Cerebellar cortex (tissue), 1 donor: ENCODE measurements at places on chromosomes 2 and 18.
A peak's percentile ranks its signal among the peaks of the same experiment; 100 is the strongest.

DNA sequence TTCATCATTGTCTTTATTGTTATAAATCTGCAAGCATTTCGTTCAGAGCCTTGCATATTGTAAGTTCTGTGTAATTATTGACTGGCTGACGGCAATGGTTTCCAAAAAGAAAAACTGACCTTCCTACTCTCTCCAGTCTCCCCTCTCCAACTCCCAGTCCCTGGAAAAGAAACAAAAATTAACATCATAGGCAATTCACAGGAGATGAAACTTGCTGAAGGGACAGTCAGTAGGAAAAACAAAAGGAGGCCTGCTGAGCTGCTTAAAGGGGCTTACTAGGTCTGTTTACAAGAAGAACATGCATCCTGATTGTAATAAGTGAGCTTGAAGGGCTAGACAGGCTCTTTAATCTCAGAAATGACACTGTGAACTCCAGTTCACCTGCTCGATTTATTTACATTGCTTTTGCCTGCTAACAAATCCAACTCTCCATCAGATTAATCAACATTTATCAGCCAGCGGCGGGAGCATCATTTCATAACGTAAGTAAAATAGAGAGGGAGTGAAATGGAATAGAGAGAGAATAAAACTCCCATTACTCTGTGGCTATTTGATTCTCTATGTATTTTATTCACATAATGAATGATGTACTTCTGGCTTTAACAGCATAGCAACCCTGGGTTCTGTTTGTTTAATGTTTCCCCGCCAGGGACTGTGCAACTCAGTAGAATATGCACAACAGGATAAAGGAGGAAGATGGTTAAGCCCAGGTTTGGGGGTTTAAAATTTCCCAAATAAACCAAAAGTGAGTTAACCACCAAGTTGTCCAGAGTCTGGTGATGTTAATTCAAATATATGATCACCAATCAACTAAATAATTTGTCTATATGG is 256.7 kb upstream of the SETBP1 start:
- DNase-seq: no peak

DNA sequence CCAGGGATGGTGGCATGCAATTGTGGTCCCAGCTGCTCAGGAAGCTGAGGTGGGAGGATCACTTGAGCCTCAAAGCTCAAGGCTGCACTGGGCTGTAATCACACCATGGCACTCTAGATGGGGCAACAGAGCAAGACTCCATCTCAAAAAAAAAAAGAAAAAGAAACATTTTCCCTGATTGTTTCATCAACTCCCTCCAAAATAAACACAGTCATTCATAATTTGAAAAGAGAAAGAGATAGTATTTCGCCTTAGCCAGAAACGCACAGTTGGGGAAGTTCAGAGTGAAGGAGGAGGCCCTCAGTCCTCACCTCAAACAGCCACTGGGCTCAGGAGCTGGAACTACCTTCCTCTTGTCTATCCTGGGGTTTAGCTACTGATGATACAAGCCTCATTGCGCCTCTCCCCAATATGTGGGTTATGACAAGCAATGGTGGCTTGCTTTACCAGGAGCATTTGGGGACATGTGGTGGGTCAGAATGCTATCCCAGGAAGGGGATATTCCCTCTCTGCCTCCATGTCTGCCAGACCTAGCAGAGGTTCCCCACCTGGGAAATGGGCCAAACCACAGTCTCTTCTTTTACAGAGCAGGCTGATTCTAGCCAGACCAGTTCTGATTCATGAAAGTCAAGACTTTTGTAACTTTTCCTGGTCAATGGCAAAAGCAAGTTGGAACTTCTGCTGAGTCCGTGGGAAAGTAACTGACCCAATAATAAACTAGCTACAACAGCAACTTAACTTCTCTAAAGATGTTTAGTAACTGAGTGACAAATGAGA is 22.2 kb upstream of the TMEM87B start:
- DNase-seq: no peak

- no peak for DNase-seq
Measured at GRCh38 chr2:19674051-19675002, 227.5 kb downstream of the TTC32 start.

GRCh38 chr18:5771343-5771742 is 124.0 kb downstream of the TMEM200C start:
- DNase-seq: no peak

DNA sequence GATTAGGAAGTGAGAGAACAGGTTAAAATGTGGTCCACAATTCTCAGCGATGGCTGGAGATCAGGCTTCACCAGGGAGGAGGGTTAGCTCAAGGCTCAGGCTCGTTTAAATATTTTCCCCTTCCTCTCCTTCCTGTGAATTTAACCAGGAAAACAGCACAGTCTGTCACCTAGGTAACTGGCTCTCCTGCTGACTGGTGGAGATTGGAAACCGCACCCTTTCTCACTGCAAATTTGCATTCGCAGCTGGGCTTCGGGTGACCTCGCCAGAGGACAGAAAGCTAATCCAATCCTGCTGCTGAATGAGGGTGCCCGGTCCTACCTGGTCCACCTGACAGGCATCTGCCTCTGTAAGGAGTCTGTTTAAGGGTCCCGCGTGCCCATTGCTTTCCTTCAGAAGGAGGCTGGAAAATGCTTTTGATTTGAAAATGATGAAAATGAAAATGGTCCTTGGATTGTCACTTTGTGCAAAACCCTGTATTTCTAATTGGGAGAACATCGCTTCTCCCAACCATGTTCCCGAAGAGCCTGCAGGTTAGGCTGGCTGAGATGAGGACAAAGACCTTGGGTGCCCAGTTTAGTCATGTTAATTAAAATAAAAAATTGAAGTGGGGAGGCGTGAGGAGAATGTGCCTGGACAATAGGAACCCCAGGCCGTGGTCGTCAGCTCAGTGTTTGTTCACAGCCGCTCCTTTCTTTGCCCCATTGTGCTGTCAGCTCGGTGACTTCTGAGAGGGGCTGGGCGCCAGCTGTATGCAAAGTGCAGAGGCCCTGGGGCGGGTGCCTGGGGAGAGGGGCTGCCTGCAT is 43.4 kb upstream of the MTCL1 start:
- DNase-seq: peak; percentile 63

- DNase-seq: no peak
Measured at GRCh38 chr18:61471942-61472341, 138.7 kb downstream of the CDH20 start.

DNA sequence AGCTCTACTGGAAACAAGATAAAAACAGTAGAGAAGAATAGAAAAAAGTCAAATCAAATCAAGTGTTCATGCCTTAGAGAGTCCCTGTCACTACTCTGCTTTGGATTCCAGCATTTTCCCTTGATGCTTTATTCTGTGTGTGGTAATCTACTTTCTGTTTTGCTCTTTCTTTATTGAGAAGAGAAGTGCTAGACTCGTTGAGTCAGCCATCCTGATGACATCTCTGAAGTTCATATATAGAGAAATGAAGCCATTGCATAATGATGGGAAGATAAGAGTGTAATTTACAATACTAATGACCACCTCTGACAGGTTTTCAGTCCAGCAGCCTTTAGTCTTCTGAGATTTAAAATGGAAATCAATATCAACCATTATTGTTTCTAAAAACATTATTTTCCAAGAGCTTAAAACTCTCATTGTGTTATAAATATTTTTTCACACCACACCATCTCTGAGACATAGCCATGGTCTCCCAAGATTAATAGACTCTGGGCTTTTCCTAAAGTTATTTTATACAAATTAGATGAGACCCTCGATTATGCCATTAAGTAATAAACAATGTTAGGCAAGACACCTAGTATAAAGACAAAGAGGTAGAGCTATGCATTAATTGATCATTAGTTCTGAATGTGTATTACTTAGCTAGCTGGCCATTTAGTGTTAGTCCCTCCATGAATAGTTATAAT is 679.0 kb upstream of the ACVR2A start:
- DNase-seq: no peak

DNA sequence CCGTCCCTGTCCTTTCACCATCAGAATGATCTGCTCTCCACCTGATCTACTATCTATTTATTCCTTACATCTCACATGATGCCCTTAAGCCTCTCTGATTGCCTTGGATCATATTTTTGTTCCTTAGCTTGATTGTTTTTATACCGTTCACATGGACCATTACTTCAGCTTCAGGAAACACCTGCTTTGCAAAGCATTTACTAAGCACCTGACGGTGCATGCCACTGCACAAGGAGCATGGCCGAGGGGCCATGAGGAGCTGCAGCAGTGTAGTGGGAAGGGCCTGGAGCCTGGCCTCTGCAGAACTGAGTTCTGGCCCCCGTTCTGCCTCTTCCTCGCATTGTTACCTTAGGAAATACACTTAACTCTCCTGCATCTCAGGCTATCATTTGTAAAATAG is 124.1 kb upstream of the NDUFV2 start:
- no peak for DNase-seq

- DNase-seq: no peak
Measured at GRCh38 chr18:21218862-21219261, 23.2 kb upstream of the GREB1L start.

GRCh38 chr2:242064364-242065250 is 195.1 kb downstream of the RTP5 start:
- DNase-seq: no peak

GRCh38 chr2:131153529-131153928 is 48.4 kb downstream of the PLEKHB2 start:
- DNase-seq: no peak
